ENCODE measurements at places on chromosomes 1 and 21.

GRCh38 chr1:229862017-229862774 is 204.8 kb upstream of the GALNT2 start:
- H3K36me3 ChIP-seq = no peaks in the 10 kb centered on the region
- DNase-seq = no peak
- H3K27me3 ChIP-seq = no peaks in the 10 kb centered on the region

DNA sequence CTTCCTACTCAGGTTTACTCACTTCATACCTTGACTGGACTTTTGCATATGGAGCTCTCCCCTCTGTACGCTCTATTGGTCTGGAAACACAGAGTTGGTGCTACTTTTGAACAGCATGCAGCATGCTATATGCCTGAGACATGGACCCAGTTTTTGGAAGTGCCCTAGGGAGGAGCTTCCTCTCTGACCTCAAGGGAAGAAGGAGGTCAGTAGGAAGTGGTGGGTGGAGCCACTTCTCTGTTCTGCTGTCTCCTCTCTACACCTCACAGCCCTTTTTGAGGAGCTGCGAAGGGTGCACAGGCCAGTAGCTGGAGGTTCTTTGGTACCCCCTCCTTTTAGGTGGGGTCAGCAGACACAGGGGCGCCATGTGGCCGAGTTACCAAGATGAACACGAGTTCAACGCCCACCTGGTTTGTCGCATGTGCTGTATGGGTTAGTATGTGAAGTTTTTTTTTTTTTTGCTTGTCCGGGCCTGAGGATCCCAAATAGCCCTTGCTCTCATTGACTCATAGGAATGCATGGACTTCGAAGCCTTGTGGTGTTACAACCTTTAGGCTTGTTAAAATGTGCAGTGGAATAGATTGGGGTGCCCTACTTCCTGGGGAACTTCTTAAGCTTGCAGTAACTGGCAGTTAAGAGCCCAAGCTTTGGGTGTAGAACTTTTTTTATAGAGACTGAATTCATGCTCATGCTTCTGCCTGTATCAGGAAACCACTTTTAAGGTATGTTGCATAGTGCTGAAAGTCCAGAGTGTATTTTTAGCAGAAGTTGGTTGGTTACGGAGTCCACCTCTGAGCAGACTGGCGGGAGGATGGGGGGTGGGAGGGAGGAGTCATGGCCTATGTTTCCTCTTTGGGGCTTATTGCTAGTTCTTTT is 10.7 kb downstream of the MACF1 start:
- H3K36me3 ChIP-seq = no peaks in the 10 kb centered on the region
- H3K27me3 ChIP-seq = no peaks in the 10 kb centered on the region
- H3K27ac ChIP-seq = peak overlapping the region; percentile 82

GRCh38 chr1:2637442-2638145 is 4.8 kb upstream of the MMEL1 start:
- no peak overlapping the region for H3K27ac ChIP-seq
- peaks cover 8% of the 10 kb centered on the region for H3K4me1 ChIP-seq
- no peaks in the 10 kb centered on the region for H3K36me3 ChIP-seq
- H3K27me3 ChIP-seq = no peaks in the 10 kb centered on the region
- DNase-seq = no peak

GRCh38 chr1:4778056-4778455 is 123.6 kb downstream of the AJAP1 start:
- H3K27ac ChIP-seq = no peak overlapping the region
- no peaks in the 10 kb centered on the region for H3K36me3 ChIP-seq
- H3K4me1 ChIP-seq = no peaks in the 10 kb centered on the region
